Activated T-helper 1 cell treated with anti-CD3 and anti-CD28 coated beads, Interleukin-12 subunit alpha, Interleukin-12 subunit beta, Interleukin-2, Interleukin-4 antibody, amounts not matched to agents 30 ng/mL and 10 ng/mL and 1 ng/mL, durations not matched to agents 14 hours and 24 hours and 36 hours (primary cell): ENCODE measurements at places on chromosomes 7 and 10. TPM values are rescaled to one million over a fixed set of nuclear protein-coding genes. Genes with fewer than 3 reads are reported as not detected.

ACBD7 gene
- total RNA-seq = 2.3 and 2.7 TPM in 2 replicates

ANXA8 gene
- 0.12 TPM in 1 of 2 replicates, not detected in the other for total RNA-seq

TMEM176B gene
- total RNA-seq = not detected in 2 replicates

FGL2 gene
- total RNA-seq = 4.0 and 4.7 TPM in 2 replicates

FAM204A gene
- 61.8 and 63.3 TPM in 2 replicates for total RNA-seq

C10orf62 gene
- total RNA-seq = not detected in 2 replicates

SDK1 gene
- total RNA-seq = 0.08 and 0.15 TPM in 2 replicates

DNAH11 gene
- total RNA-seq = 1.3 and 1.7 TPM in 2 replicates

COL28A1 gene
- not detected in 2 replicates for total RNA-seq

SHH gene
- total RNA-seq = not detected in 2 replicates

TUBAL3 gene
- total RNA-seq = not detected in 2 replicates

DRGX gene
- total RNA-seq = not detected in 2 replicates

CLRN3 gene
- total RNA-seq = not detected in 2 replicates

TSPAN14 gene
- 75.4 and 81.9 TPM in 2 replicates for total RNA-seq

SPDYE6 gene
- not detected in 2 replicates for total RNA-seq

PPP1R3A gene
- total RNA-seq = not detected in 2 replicates

TRIL gene
- total RNA-seq = 0.39 and 0.41 TPM in 2 replicates

CNTNAP2 gene
- not detected in 2 replicates for total RNA-seq

AGMO gene
- not detected in 2 replicates for total RNA-seq

NUDT13 gene
- total RNA-seq = 0.81 and 0.83 TPM in 2 replicates

TMEM225B gene
- total RNA-seq = 0.60 and 0.64 TPM in 2 replicates

FRA10AC1 gene
- total RNA-seq = 25.9 and 28.2 TPM in 2 replicates

CYP2E1 gene
- 0.52 TPM in 1 of 2 replicates, not detected in the other for total RNA-seq

NEURL1 gene
- 3.4 and 3.6 TPM in 2 replicates for total RNA-seq

PTPRZ1 gene
- not detected in 2 replicates for total RNA-seq

TAS2R4 gene
- 0.78 and 0.86 TPM in 2 replicates for total RNA-seq

ARL4A gene
- total RNA-seq = 9.5 and 10.2 TPM in 2 replicates

NUTM2A gene
- 0.31 TPM in 1 of 2 replicates, not detected in the other for total RNA-seq

SPDYE9 gene
- total RNA-seq = not detected in 2 replicates

HMX2 gene
- not detected in 2 replicates for total RNA-seq

UCN3 gene
- total RNA-seq = not detected in 2 replicates

IDI2 gene
- not detected in 2 replicates for total RNA-seq

ASB10 gene
- not detected in 2 replicates for total RNA-seq

PRKCQ gene
- total RNA-seq = 45.9 and 50.4 TPM in 2 replicates

PITX3 gene
- total RNA-seq = 0.17 and 0.44 TPM in 2 replicates

PIP gene
- not detected in 2 replicates for total RNA-seq

CABCOCO1 gene
- not detected in 2 replicates for total RNA-seq

FXYD4 gene
- 0.44 TPM in 1 of 2 replicates, not detected in the other for total RNA-seq

LMOD2 gene
- not detected in 2 replicates for total RNA-seq

CPXM2 gene
- not detected in 2 replicates for total RNA-seq

ACTL6B gene
- not detected in 2 replicates for total RNA-seq

NUTM2E gene
- 0.29 TPM in 1 of 2 replicates, not detected in the other for total RNA-seq

CALHM1 gene
- total RNA-seq = not detected in 2 replicates

PROSER2 gene
- total RNA-seq = 0.29 and 0.39 TPM in 2 replicates

PLCE1 gene
- total RNA-seq = not detected in 2 replicates

MYPN gene
- not detected in 2 replicates for total RNA-seq

GBX1 gene
- total RNA-seq = not detected in 2 replicates

FAM25A gene
- not detected in 2 replicates for total RNA-seq

HOXA5 gene
- not detected in 2 replicates for total RNA-seq

NFKB2 gene
- 307 and 322 TPM in 2 replicates for total RNA-seq

TACC2 gene
- not detected in 2 replicates for total RNA-seq

FAM170B gene
- total RNA-seq = not detected in 2 replicates

AKR1D1 gene
- not detected in 2 replicates for total RNA-seq
